GM12892 (cell line): ENCODE measurements at places on chromosomes 6 and 20.

GRCh38 chr20:18916886-18917750 is 103.5 kb downstream of the SCP2D1 start:
- no peak for DNase-seq

- DNase-seq, result peak; percentile 64
These were observed at the start of gene GPANK1 for GRCh38 chr6:31664790-31665500. Gene GPANK1 (minus strand): TSS chr6:31664997. CDS start chr6:31664478, 519 bp downstream.

GRCh38 chr6:136136274-136136673 is 113.8 kb downstream of the MTFR2 start:
- no peak for DNase-seq

DNA sequence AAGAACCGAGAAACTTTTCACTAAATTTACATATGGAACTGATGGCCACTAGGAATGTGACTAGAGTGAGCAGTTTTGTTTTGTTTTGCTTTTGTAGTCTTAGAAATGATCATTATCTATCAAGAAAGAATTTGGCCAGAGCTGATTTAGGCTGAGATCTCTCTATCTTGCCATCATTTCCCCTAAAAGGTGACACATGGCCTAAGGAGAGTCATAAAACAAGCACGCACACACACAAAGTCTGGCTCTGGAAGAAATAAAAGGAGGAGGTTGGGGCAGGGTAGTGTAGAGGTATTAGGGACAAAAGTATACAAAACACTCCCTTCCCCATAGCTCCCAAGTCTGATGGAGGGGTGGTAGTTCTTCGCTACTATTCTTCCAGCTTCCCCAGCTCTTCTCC is 56.4 kb downstream of the RIPOR2 start:
- DNase-seq, result no peak

DNA sequence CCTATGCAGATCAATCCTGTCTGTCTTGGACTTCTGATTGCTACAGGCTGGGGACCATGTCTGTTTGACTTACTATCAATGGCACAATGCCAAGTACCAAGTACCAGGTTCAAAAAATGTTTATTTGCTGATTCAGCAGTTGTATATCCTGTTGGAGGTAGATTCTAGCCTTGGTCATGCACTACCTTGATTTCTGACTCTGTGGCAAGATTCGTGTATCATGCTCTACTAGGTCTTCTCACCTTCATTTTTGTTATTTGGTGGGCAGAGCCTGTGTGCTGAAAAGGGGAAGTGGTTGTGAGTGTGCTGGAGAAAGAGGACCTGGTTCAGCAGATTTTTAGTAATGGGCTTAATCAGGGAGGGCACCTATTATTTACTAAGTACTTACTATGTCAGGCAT is 192.4 kb upstream of the MYLIP start:
- DNase-seq, result no peak

GRCh38 chr6:153312634-153313033 is 181.6 kb upstream of the RGS17 start:
- no peak for DNase-seq

- no peak for DNase-seq
These were observed 128.6 kb downstream of the RNF144B start for GRCh38 chr6:18515767-18516166.

GRCh38 chr20:36467076-36467999 is 74.0 kb upstream of the MYL9 start:
- DNase-seq, result no peak

DNA sequence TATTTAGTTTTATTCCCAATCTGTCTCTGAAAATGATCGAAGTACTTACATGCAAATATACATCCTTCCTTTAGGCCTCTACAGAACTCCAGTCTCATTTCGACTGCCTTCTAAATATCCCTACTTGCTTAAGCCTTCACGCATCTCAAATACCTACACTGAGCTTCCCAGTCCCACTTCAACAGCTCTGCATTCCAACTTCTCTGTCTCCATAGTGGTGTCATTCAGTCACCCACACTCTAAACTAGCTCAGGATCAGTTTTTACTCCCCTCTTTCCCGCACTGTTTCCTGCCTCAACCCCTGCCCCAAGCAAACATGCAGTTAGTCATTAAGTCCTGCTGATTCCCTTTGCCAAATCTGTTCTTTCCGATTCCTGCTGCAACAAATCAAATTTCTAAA is 91.8 kb upstream of the PREP start:
- DNase-seq, result no peak

DNA sequence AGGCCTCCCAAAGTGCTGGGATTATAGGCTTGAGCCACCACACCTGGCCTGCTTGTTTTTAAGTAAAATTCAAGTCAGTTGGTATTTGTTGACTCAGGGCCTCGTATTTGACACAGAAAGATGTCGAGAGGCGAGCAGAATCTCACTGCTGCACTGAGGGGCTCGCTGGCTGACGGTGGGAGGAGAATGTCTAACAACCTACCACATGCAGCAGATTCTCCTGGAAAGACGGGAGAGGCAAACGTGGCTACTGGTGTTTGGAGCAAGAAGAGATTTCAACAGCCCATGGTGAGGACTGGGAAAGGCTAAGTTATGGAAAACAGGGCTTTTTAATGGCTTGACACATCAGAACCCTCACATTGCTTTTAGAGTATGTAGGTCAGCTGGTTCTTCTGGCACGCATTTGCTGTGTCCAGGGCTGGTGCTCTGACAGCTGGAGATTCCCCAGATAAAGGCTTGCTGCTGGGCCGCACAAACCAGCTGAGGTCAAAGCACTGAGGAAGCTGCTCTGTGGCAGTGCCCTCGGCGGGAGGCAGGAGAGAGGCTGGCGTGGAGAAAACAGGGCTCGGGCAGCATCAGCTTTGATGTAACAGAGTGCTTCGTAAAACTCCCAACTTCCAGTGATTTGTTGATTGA is 84.2 kb upstream of the FRMD1 start:
- no peak for DNase-seq

DNA sequence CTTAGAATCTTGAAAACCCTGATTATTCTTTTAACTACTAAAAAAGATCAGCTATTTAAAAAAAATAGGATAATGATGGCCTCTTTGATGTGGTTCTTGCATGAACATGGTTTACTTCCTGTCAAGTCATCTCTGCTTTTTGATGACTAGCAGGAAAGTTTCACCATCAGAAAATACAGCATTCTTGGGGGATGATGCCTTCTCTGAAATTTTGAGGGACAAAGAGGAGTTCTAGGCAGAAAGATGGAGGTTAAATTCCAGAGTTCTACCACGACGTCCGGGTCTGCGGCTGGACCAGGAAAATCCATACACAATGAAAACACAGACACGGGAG is 130.4 kb downstream of the OLIG3 start:
- no peak for DNase-seq

DNA sequence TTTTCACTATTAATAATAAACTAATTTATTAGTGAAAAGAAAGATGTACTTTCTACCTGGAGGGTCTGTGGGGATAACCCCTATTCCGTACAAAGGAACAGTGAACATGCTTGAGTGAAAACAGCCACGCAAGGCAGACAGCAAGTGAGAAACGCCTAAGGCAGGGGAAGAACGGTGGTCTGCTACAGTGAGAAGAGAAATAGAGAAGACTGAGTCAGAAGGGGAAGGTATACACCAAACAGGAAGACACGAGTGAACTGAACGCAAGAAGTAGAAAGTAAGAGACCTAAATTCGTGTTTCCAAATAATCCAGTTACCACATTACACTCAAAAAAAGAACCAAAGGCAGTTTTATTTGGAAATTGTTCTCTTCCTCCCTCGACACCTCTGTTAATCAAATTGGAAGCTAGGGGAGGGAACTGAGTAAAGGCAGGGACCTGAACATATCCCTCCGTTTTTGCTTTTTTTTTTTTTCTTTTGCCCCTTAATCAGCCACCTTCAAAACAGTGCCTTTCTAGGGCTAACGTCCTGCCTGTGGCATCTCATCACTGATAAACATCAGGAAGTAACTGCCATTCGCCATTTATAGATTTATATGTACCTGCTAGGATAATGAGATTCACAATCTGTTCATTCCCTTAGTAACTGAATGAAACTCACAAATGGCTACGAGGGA is 48.9 kb downstream of the ATXN1 start:
- no peak for DNase-seq

DNA sequence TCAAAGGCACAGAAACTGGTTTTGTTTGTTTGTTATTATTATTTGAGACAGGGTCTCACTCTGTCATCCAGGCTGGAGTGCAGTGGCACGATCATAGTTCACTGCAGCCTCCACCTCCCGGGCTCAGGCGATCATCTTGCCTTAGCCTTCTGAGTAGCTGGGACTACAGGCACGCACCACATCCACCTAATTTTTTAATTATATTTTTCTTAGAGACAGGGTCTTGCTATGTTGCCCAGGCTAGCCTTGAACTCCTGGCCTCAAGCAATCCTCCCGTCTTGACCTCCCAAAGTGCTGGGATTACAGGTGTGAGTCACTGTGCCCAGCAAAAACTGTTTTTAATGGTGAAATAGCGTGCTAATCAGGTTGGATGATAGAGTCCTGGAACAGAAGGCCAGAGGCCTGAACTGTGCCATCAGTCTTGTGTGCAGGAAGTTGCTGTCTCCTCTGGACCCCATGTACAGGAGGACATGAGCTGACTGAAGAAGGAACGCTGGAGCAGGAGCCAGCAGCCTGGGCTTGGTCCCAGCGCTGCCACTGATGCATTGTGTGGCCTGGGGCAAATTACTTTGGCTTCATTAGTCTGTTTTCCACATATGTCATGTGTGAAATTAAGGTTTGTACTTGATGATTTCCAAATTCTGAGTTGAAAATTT is 4.9 kb downstream of the TM9SF4 start:
- no peak for DNase-seq

- no peak for DNase-seq
These were observed 59.1 kb upstream of the BHLHE23 start for GRCh38 chr20:63065911-63066310.

DNA sequence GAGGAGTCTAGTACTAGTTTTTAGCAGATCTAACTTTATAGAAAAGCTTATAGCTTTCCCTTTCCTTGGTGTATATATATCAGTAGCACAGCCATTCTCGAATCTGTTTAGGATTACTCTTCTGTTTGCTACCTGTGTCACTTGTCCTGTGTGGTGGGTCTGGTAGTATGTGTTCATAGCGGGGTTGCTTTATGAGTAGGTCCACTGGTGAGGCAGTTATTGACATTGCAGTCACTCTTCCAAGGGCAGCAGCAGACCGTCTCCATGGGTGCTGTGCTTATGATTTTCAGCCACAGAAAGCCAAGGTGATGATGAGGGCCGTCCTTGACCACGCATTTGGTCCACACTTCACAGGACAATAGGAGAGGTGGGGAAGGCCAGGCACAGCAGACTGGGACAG is 171.5 kb downstream of the CDKAL1 start:
- no peak for DNase-seq

- DNase-seq, result no peak
These were observed 126.8 kb downstream of the IPCEF1 start for GRCh38 chr6:154229786-154230185.

DNA sequence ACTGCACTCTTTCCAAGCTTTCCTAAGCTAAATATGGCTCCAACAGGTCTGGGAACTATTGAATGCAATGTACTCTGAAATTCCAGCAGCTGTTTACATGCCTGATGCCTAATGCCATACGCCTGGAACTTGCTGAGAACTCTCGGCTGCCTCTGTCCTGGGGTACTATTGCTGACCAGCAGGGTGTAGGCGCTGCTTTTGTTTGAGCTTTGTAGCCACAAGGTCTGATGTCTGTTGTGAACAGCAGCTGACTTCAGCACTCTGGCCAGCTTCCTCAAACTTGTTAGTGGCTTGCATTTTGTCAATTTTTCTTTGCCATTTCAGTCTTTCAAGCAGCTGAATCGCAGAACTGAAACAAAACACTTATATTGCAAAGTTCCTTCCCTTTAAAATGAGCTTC is 26.7 kb downstream of the SAYSD1 start:
- no peak for DNase-seq

DNA sequence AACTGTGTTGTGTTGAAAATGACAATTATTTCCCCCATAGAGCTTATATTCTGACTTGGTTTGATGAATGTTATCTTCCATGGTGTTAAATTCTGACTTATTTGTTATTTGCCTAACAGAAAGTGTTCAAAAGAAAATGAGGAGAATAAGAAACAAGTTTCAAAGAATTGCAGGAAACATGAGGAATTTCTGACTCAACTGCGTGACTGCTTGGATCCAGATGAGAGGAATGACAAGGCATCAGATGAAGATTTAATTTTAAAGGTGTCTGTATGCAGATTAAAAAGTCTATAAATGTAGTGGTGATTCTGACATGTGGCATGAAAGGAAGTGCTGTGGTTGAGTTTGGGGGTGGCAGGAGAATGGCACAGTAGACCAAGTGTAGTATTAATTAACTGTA is 50.6 kb downstream of the CCDC170 start:
- no peak for DNase-seq

GRCh38 chr20:62066983-62067433 is 1.3 kb upstream of the TAF4 start:
- peak; percentile 58 for DNase-seq

DNA sequence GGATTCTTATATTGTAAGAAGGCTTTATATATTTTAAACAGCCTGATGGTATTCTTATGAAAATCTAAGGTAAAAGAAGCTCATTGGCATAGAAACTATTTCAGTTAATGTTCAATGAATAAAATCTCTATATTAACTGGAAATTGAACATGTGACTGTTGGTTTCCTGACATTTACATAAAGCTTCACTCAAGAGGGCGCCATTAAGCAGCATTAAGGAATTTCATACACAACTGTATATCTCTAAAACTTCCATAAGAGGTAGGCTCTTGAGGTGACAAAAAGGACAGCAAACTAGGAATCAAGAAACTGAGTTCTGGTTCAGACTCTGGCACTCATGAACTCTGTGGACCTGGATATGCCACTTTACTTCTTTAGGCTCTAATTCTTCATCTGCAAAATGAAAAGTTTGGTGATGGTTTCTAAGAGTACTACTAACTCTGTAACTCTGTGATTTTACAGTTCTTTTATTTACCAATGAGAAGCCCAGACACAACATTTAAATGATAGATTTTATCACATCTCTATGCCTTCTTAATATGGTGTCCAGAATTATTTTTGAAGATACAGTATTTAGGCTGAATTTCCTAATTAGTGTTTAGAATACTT is 147.5 kb downstream of the FLRT3 start:
- no peak for DNase-seq

- DNase-seq, result no peak
These were observed 49.7 kb downstream of the GOPC start for GRCh38 chr6:117552618-117553017.
